Cerebellum (tissue), 4 donors: ENCODE measurements at places on chromosomes 13 and 19. TPM values are rescaled to one million over a fixed set of nuclear protein-coding genes. Genes with fewer than 3 reads are reported as not detected.

The GIPR gene
- total RNA-seq = not detected

The CYP2A6 gene
- not detected for total RNA-seq

The LRRC8E gene
- total RNA-seq = not detected

The LILRA6 gene
- 0.64 TPM for total RNA-seq

The ALOX5AP gene
- total RNA-seq = 2.8 TPM

The C1QTNF9 gene
- total RNA-seq = not detected

The NXNL1 gene
- not detected for total RNA-seq

The SIGLEC8 gene
- 0.82 TPM for total RNA-seq

The NLRP9 gene
- total RNA-seq = not detected

The SIGLECL1 gene
- total RNA-seq = not detected

The SYCN gene
- total RNA-seq = not detected

The CCDC70 gene
- total RNA-seq = not detected

The TMEM38A gene
- 11.3 TPM for total RNA-seq

The NOTCH3 gene
- 28.7 TPM for total RNA-seq

The CBARP gene
- 5.6 TPM for total RNA-seq

The WASF3 gene
- 51.5 TPM for total RNA-seq

The ARHGAP33 gene
- total RNA-seq = 55.6 TPM

The TNFSF13B gene
- total RNA-seq = 1.6 TPM
